Anterior cingulate cortex (tissue), 58 donors: ENCODE measurements at places on chromosomes 5 and 9.

GRCh38 chr5:138870611-138871010 lies 4.5 kb downstream of the LRRTM2 start:
- no peak for DNase-seq

DNA sequence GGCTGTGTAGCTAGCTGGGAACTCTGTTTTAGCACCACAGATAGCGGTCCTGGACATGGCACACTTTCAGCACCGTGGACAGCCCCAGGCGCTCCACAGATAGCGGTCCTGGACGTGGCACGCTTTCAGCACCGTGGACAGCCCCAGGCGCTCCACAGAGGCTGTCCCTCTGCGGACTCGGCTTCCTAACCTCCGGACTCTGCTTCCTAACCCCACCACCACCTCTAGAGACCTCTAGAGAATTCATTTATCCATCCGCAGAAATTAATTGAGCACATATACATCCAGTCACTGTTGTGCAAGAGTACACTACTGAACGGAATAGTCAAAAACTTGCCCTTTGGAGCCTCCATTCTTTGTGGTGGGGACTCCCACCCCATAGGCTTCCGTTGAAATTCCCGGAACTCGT lies 27.4 kb downstream of the UNC5A start:
- peak; percentile 48 for DNase-seq

DNA sequence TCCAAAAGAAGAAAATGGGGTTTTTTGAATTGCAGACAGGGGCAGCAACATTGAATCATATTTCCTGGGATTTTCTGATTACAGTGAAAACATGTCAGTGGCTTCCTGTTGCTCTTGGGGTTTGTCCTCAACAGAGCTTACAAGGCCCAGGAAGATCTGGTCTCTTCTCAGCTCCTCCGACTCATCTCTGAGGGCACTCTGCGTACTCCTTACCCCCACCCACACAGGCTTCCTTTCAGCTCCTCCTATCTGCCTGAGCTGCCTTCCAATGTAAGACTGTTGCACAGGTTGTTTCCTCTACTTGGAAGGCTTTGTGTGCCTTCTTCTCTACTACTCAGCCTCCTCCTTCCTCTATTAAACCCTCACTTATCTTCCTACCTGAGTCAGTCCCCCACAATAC lies 245.1 kb upstream of the MEF2C start:
- no peak for DNase-seq

DNA sequence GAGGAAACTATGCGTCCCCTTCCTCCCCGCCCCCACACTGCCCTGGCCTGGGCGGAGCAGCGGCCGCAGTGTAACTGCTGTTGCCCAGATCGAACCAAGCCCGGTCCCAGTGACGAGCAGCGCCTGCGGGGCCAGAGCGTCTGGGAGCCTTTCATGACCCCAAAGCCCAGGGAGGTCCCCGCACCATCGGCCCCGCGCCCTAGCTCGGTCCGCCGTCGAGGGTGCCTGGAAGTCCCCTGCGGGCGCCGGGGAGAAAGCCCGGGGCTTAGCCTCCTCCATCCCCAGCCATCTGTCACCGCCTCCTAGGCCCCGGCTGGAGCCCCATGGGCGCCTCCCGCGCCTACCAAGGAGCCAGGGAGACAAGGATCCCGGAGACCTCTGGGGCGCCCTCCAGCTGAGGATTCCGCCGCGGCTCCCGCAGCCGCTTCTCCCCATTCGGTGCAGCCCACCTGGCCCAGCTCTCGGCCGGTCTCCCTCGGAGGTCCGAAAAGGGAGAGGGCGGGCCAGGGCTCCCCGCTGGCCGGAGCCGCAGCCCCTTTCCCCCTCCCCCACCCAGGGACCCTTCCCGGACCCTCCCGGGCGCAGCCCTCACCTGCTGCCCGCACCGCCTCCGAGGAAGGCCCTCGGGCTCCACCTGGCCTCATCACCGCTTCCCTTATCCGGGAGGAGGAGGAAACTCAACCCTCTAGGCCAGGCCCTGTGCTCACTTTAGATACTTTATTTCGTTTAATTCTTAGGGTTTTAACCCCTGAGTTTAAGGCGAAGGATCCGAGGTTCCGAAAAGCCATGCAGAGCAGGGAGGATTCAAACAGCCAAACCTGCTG lies 45.6 kb downstream of the APTX start:
- no peak for DNase-seq

GRCh38 chr9:32247168-32247567 lies 137.3 kb upstream of the ACO1 start:
- no peak for DNase-seq

DNA sequence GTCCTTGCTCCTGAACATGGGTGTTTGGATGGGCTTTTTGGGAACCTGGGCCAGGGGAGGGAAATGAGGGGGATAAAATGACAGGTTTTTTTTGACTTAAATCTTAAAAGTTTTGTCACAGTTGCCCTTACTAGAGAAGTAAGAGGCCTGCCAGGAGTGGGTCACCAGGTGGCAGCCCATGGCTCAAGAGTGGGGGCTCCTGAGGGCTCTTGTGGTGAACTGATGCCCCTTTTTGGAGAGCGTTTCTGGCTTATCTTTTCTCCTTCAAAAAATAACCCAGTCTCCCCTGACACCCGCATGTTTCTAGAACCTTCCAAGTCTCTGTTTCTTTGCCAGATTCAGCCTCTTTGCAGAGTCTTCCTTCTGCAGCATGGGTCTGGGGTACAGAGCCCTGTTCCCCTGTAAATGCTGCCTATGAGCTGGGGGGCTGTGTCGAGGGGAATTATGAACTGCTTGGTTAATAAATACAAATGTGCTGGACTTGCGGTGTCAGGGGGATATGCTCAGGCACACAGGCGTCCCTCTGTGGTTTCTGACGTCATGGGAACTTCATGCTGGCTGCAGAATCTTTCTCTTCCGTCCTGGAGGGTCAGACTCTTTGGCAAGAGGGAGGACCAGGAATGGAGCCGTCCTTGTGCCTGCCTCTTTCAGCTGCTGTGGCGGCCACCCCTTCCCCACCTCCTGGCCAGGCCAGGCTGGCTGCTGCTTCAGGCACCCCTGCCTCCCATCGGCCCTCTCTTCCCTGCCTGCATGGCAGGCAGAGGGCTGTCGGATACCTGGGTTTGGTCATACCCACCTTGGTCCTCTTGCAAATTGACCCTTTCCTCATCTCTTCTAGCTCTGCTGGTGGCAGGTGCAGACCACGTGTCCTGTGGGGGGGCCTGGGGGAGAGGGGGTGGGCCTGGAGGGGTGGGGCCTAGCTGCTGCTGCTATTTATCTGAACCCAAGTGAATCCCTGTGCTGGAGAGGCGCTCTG lies 30.1 kb downstream of the PTPA start:
- no peak for DNase-seq

GRCh38 chr5:36613241-36613640 lies 6.8 kb downstream of the SLC1A3 start:
- DNase-seq: no peak

GRCh38 chr5:172903790-172904189 lies 55.4 kb upstream of the RPL26L1 start:
- no peak for DNase-seq

DNA sequence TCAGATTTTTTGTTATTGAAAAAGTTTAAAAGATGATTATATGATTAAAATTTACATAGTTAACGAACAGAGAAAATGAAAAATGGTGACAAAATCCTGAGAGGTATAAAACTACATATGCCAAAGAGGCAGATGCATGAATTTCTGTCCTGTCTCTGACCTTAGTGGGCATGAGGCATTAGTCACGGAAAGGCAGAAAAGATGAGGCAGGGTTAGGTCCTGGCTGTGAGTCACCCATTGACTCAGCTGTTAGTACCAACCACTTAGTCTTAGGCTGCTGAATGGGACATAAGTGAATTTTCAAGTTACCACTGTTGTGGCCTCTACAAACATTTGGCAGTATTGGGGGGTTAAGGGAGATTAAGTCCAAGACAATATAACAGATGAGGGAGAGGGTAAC lies 33.1 kb downstream of the RASA1 start:
- no peak for DNase-seq
